Endothelial cell (in vitro differentiated cells): ENCODE measurements at places on chromosomes 7 and 10. TPM values are rescaled to one million over a fixed set of nuclear protein-coding genes. Genes with fewer than 3 reads are reported as not detected.
A peak's percentile ranks its signal among the peaks of the same experiment; 100 is the strongest.

GRCh38 chr7:5360451-5360850 lies 63.2 kb downstream of the TNRC18 start:
- peaks cover 3% of the 10 kb centered on the region for H3K4me1 ChIP-seq
- no peak for DNase-seq
- H3K36me3 ChIP-seq = peaks cover 35% of the 10 kb centered on the region

- no peaks in the 10 kb centered on the region for H3K36me3 ChIP-seq
- no peak for DNase-seq
- peaks cover 15% of the 10 kb centered on the region for H3K4me1 ChIP-seq
- no peak overlapping the region for H3K27ac ChIP-seq
These were observed 82.9 kb downstream of the PRTFDC1 start for GRCh38 chr10:24869354-24870015.

The MLXIPL gene
- total RNA-seq = 8.7 TPM

- H3K4me1 ChIP-seq = peaks cover 25% of the 10 kb centered on the region
- H3K36me3 ChIP-seq = peaks cover 6% of the 10 kb centered on the region
- no peak overlapping the region for H3K27ac ChIP-seq
- no peak for DNase-seq
- no peak overlapping the region for H3K4me3 ChIP-seq
- peaks cover 2% of the 10 kb centered on the region for H3K27me3 ChIP-seq
These were observed 303.5 kb downstream of the KLF6 start for GRCh38 chr10:3481496-3481895.

The BET1 gene
- total RNA-seq = 30.0 TPM

GRCh38 chr7:121429798-121430197 lies 33.7 kb upstream of the FAM3C start:
- no peaks in the 10 kb centered on the region for H3K27me3 ChIP-seq
- H3K27ac ChIP-seq = no peak overlapping the region
- DNase-seq = no peak
- no peak overlapping the region for H3K4me3 ChIP-seq
- H3K4me1 ChIP-seq = no peaks in the 10 kb centered on the region

DNA sequence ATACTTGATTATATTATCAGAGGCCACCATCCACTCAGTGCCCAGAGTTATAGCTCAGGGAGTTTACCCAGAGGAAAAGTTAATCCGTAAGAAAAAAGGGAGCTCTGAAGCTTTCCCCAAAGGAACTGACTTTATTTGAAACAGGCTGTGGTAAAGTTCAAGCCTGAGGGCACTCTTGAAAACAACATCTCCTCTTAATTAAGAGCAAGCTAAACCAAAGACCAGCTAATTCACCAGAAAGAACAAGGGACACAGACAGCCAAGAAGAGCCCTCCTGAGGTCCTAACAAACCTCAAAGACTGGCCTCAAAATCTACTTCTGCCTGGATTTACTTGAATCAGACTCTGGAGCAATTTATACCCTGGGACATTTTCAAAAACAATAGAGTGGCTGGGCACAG lies 159.6 kb upstream of the CHST15 start:
- H3K36me3 ChIP-seq = no peaks in the 10 kb centered on the region
- H3K4me1 ChIP-seq = peaks cover 20% of the 10 kb centered on the region
- H3K4me3 ChIP-seq = no peak overlapping the region
- H3K27ac ChIP-seq = no peak overlapping the region
- no peak for DNase-seq

DNA sequence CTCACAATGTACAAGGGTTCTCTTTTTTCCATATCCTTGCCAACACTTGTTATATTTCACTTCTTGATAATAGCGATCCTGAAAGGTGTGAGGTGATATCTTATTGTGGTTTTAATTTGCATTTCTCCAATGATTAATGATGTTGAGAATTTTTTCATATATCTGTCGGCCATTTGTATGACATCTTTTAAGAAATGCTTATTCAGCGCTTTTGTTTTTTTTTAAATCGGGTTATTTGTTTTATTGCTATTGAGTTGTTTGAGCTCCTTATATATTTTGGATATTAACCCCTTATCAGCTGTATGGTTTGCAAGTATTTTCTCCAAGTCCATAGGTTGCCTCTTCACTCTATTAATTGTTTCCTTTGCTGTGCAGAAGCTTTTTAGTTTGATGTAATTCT lies 218.8 kb downstream of the MTERF1 start:
- H3K36me3 ChIP-seq = no peaks in the 10 kb centered on the region
- DNase-seq = no peak

DNA sequence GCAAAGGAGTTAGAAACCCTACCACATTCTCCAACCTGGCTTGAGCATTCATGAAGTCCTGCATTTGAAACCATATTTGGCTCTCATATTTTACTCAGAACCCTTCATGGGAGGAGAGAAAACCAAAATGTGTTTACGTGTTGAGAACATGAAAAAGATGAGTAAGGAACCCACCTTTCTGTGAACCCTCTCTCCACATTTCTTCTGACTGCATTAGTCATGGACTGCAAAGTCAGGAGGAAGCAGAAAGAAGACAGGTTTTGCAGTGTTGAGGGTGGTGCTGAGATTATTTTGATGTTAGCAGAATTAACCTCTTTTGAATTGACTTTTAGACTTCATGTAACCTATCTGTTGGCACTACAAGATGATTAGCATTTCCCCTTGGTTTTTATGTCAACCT lies 4.9 kb downstream of the IFIT1B start:
- DNase-seq = no peak
- no peaks in the 10 kb centered on the region for H3K36me3 ChIP-seq
- H3K4me3 ChIP-seq = no peak overlapping the region
- no peaks in the 10 kb centered on the region for H3K27me3 ChIP-seq
- peaks cover 11% of the 10 kb centered on the region for H3K4me1 ChIP-seq

- no peaks in the 10 kb centered on the region for H3K4me1 ChIP-seq
- DNase-seq = no peak
- no peak overlapping the region for H3K27ac ChIP-seq
- no peaks in the 10 kb centered on the region for H3K27me3 ChIP-seq
These were observed 444.2 kb upstream of the NPVF start for GRCh38 chr7:25672496-25672895.

The CASP7 gene
- total RNA-seq = 11.9 TPM

The MSS51 gene
- 2.0 TPM for total RNA-seq

- H3K27ac ChIP-seq = no peak overlapping the region
- H3K4me1 ChIP-seq = peaks cover 43% of the 10 kb centered on the region
- DNase-seq = no peak
These were observed 30.0 kb upstream of the KLHL7 start for GRCh38 chr7:23075571-23075970.

- H3K27ac ChIP-seq = no peak overlapping the region
- DNase-seq = no peak
- peaks cover 4% of the 10 kb centered on the region for H3K4me1 ChIP-seq
- H3K36me3 ChIP-seq = no peaks in the 10 kb centered on the region
These were observed 52.2 kb downstream of the MAGI2 start for GRCh38 chr7:79401254-79401653.

GRCh38 chr7:131157530-131158243 lies 170.0 kb upstream of the MKLN1 start:
- no peak for DNase-seq
- no peak overlapping the region for H3K4me3 ChIP-seq
- H3K36me3 ChIP-seq = no peaks in the 10 kb centered on the region
- no peaks in the 10 kb centered on the region for H3K27me3 ChIP-seq

DNA sequence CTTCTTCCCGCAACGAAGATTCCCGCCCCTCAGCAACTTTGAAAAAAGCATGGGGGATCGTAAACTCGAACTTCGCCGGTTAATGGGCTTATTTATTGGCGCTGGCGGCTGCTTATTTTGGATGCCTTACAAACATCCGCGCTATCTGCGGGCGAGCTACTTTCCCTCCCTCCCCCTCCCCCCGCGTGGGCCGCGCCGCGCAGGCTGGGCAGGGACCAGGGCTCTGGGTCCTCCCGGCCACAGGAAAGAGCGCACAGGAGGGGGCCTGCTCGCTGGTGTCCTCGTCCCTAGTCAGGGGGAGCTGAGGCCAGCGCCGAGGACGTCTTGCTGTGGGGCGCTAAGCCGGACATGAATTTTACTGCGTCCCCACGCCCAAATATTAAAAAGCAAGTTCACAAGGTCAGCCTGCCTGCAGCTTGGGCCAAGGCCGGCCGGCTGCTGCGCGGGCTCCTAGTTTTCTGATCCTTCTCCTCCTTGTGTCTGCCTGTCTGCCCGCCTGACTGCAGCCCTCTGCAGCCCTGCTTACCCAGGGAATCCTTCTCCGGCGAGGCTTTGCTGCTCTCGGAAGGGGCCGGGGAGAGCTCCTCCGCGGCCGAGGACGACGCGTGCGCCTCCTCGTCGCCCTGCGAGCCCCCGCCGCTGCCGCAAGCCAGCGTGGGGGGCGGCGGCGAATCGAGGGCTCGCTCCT lies 1.2 kb downstream of the HOXA10 start:
- H3K4me3 ChIP-seq = no peak overlapping the region
- H3K27ac ChIP-seq = no peak overlapping the region
- peaks cover 38% of the 10 kb centered on the region for H3K27me3 ChIP-seq
- DNase-seq = no peak

DNA sequence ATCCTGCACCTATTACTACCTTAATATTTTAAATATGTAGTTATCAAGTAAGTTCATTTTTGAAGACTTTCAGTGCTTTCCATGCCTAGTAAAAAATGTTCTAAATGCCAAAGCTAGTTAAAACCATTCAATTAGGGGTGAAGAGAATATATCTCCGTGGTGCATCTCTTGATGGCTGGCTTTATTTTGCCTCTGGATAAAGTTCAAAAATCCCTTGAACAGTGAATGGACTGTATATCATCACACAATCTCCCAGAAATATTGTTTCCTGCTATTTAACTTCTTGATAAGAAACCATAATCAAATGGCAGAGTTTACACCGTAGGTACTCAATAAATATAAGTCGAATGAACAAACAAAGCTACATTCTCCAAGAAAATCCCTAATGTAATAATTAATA lies 1113.0 kb upstream of the C7orf33 start:
- H3K4me1 ChIP-seq = no peaks in the 10 kb centered on the region
- H3K27ac ChIP-seq = no peak overlapping the region
- H3K36me3 ChIP-seq = no peaks in the 10 kb centered on the region
- H3K27me3 ChIP-seq = no peaks in the 10 kb centered on the region

The ZNF248 gene
- 6.3 TPM for total RNA-seq

GRCh38 chr10:78419481-78420265 lies 386.0 kb downstream of the RPS24 start:
- no peaks in the 10 kb centered on the region for H3K27me3 ChIP-seq
- H3K4me1 ChIP-seq = peaks cover 3% of the 10 kb centered on the region
- DNase-seq = no peak
- no peak overlapping the region for H3K4me3 ChIP-seq
- H3K36me3 ChIP-seq = no peaks in the 10 kb centered on the region
- H3K27ac ChIP-seq = no peak overlapping the region

GRCh38 chr7:112452102-112452888 lies 2.0 kb downstream of the IFRD1 start:
- DNase-seq = peak; percentile 17
- H3K36me3 ChIP-seq = peaks cover 4% of the 10 kb centered on the region
- peak overlapping the region; percentile 98 for H3K4me3 ChIP-seq
- H3K27me3 ChIP-seq = peaks cover 11% of the 10 kb centered on the region

GRCh38 chr10:27099448-27099847 lies 846 bp downstream of the ANKRD26 start:
- peaks cover 3% of the 10 kb centered on the region for H3K36me3 ChIP-seq
- no peak for DNase-seq
- peaks cover 7% of the 10 kb centered on the region for H3K4me1 ChIP-seq

DNA sequence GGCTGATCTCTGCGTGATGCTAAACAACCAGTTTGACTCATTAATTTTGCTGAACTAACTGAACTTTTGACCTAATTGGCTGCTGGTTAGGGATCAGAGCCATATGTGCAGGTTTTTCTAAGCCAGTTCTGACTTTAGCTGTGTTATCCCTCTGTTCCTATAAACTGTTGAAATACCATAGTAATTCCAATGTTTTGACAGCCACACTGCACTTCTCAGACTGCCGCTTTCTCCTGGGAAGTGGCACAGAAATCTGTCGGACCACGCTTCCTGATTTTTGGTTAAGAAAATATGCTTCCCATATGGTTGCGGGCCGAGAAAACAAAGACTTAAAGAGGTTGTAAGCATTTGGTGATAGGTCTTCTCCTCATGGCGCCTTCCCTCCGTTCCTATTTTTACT lies 42.3 kb downstream of the TBXAS1 start:
- H3K27ac ChIP-seq = peak overlapping the region; percentile 81
- no peak overlapping the region for H3K4me3 ChIP-seq
- DNase-seq = no peak
- no peaks in the 10 kb centered on the region for H3K36me3 ChIP-seq

DNA sequence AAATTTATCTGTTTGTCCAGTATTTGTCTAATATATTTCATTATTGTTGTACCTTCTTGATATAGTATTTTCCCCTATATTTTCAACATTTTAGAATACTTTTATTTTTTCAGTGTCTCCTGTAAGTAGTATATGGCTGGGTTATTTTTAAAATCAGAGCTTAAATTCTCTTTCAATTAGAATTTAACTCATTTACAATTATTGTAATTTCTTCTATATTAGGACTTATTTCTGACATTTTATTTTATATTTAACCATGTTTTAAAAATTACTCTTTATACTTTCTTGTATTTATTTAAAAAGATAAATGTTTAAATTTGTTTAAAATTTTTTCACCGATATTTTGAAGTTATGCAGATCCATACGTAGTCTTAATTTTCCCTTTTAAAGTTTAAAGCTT lies 220.0 kb upstream of the NPVF start:
- H3K4me3 ChIP-seq = no peak overlapping the region
- H3K27ac ChIP-seq = no peak overlapping the region
- H3K27me3 ChIP-seq = no peaks in the 10 kb centered on the region

DNA sequence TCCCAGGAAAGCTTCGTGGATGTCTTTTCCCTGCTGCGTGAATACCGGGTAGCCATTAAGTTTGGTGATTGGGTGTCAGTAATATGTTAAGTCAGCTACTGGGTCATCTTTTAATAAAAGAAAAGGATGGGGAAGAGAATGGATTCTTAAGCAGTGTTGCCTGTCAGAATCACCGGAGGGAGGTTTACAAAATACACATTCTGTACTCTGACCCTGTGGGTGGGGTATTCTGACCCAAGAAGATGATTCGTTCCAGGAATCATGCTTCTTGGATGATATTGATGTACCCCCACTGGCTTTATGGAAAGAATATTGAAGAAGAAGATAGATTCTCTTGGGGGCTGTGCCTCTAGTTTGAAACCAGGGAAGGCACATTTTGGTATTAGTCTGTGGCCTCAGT lies 18.3 kb downstream of the SGPL1 start:
- H3K27ac ChIP-seq = no peak overlapping the region
- H3K27me3 ChIP-seq = no peaks in the 10 kb centered on the region
- no peak for DNase-seq
- H3K4me3 ChIP-seq = no peak overlapping the region
- H3K4me1 ChIP-seq = peaks cover 25% of the 10 kb centered on the region

DNA sequence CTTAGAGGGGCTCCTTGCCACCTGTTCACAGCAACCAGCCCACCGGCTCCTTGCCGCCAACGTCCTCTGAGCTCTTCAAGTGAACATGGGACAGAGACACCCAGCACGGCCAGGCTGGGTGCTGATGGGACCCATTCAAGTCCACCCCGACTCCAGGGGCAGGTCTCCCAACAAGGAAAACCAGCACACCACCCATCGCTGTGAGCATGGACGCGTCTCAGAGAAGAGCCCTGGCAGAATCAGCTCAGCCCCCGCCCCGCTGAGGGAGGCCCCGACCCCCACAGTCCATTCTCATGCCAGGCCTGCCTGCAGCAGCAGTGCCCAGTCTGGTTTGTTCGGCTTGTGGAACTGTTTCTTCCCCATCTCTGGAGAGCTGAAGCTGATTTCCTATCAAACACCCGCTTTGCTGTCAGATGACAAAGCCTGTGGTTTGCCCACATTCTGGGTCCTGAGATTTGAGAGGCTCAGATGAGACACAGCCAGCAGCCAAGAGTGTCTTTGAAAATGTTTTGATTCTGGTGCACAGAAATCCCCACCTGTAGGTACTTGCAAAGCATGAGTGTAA lies 216.6 kb downstream of the ZMYND11 start:
- no peaks in the 10 kb centered on the region for H3K4me1 ChIP-seq
- H3K27me3 ChIP-seq = peaks cover 12% of the 10 kb centered on the region
- no peak overlapping the region for H3K4me3 ChIP-seq
- no peak for DNase-seq
